ENCODE measurements at places on chromosomes 11 and 22.
A peak's percentile ranks its signal among the peaks of the same experiment; 100 is the strongest.

- DNase-seq: peak; percentile 74
- H3K27ac ChIP-seq: no peak overlapping the region
- peaks cover 87% of the 10 kb centered on the region for H3K27me3 ChIP-seq
- no peaks in the 10 kb centered on the region for H3K36me3 ChIP-seq
These were observed 84.2 kb downstream of the ZNF280B start for GRCh38 chr22:22424210-22424800.

DNA sequence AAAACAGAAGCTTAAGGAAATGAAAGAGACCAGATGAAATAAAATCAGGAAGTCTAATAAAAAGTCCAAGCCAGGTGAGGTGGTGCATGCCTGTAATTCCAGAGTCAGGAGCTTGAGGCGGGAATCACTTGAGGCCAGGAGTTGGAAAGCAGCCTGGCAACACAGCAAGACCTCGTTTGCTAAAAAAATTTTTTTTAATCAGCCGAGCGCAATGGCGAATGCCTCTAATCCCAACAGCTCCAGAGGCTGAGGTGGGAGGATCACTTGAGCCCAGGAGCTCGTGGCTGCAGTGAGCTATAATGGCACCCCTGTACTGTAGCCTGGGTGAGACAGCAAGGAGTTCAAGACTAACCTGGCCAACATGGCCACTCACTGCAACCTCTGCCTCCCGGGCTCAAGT is 8.0 kb downstream of the RAB6A start:
- no peak overlapping the region for H3K27ac ChIP-seq
- H3K27me3 ChIP-seq: no peaks in the 10 kb centered on the region
- H3K4me1 ChIP-seq: no peaks in the 10 kb centered on the region
- peaks cover 10% of the 10 kb centered on the region for H3K36me3 ChIP-seq
- H3K4me3 ChIP-seq: no peak overlapping the region
- DNase-seq: no peak

GRCh38 chr11:120335556-120335907 is 681 bp upstream of the ARHGEF12 start:
- H3K27ac ChIP-seq: peak overlapping the region; percentile 33
- peaks cover 7% of the 10 kb centered on the region for H3K36me3 ChIP-seq
- no peak for DNase-seq
- H3K4me3 ChIP-seq: peak overlapping the region; percentile 81

GRCh38 chr11:1942558-1943260 is 4.4 kb upstream of the MRPL23 start:
- no peaks in the 10 kb centered on the region for H3K27me3 ChIP-seq
- no peaks in the 10 kb centered on the region for H3K36me3 ChIP-seq
- no peak overlapping the region for H3K27ac ChIP-seq
- no peak overlapping the region for H3K4me3 ChIP-seq
- no peaks in the 10 kb centered on the region for H3K4me1 ChIP-seq
- DNase-seq: no peak

DNA sequence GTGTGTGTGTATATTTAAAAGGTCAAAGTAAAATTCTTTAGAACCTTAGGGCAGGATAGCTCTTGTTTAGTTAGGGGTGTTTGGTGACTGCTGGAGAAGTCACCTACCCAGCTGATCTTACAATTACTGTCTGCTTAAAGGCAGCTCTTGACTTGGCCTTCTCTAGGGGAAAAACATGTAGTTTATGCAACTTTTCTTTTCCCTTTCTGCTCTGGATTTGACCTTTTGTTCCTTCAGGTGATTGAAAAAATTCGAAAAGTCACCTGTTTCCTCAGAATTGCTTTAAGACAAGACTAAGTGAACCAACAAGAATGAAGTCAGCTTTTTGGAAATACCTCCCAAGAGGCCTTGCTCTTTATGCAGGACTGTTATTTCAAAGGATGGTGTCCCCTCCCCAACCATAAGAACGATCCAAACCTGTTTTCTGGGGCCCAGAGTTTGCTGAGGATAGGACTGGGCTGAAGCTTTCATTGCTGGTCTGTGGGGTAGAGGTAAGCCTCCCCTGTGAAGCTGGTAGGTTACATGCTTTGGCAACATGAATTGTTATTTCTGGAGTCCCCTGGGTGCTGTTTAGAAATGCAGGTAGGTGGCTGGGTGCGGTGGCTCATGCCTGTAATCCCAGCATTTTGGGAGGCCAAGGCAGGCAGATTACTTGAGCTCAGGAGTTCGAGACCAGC is 111.2 kb downstream of the PTPRJ start:
- no peak overlapping the region for H3K27ac ChIP-seq
- H3K4me3 ChIP-seq: no peak overlapping the region
- peaks cover 15% of the 10 kb centered on the region for H3K4me1 ChIP-seq
- no peaks in the 10 kb centered on the region for H3K36me3 ChIP-seq
- no peaks in the 10 kb centered on the region for H3K27me3 ChIP-seq
- DNase-seq: no peak

GRCh38 chr22:49267996-49268395 is 559.7 kb downstream of the BRD1 start:
- no peak overlapping the region for H3K27ac ChIP-seq
- H3K27me3 ChIP-seq: no peaks in the 10 kb centered on the region
- DNase-seq: peak; percentile 58
- no peaks in the 10 kb centered on the region for H3K36me3 ChIP-seq
- H3K4me1 ChIP-seq: no peaks in the 10 kb centered on the region

DNA sequence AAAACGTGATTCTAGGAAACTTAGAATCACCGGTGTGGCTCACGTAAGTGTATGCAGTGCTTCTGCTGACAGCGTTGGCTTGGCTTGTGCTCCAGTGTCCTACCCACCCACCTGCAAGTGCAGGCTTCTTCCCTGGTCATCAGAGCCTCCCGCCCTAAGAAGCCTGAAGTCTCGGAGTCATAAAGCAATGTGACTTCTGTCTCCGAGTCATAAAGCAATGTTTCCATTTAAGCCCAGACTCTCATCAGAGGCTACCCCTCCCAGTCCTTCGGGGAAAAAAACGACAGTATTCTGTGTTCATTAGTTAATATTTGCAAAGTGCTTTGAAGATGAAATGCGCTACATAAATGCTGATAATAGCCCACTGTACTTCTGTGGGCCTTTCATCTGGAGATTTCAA is 293.8 kb downstream of the OPCML start:
- DNase-seq: no peak
- no peak overlapping the region for H3K4me3 ChIP-seq
- H3K27ac ChIP-seq: no peak overlapping the region
- no peaks in the 10 kb centered on the region for H3K36me3 ChIP-seq
- no peaks in the 10 kb centered on the region for H3K4me1 ChIP-seq
- no peaks in the 10 kb centered on the region for H3K27me3 ChIP-seq

GRCh38 chr11:36719358-36720107 is 121.5 kb upstream of the RAG2 start:
- H3K27me3 ChIP-seq: no peaks in the 10 kb centered on the region
- no peaks in the 10 kb centered on the region for H3K36me3 ChIP-seq
- H3K4me3 ChIP-seq: no peak overlapping the region
- H3K4me1 ChIP-seq: no peaks in the 10 kb centered on the region

DNA sequence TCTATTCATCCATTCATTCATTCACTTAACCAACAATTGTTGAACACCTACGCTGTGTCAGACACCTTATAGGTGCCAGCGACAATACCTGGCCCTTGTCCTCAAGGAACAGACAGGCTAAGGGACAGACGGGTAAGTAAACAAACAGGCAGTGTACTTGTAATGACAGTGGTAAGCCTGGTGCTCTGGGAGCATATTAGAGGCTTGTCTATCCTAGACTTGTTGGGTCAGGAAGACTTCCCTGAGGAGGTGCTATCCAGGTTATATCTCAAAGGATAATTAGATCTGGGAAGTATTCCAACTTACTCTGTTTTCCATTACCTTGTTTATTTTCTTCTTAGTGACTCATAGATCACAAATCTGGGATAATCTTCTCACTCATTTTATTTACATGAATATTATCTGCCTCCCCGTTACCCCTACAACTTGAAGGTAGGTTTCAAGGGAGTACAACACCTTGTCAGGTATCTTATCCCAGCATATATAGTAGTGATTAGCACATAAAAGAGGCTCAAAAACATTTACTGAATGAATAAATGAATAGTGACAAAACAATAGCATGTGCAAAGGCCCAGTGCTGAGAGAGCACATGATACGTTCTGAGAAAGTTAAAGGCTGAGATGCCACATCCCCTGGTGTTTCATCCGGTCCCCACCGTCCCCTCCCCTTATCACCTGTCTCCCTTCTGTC is 75.3 kb upstream of the NCAM1 start:
- no peak overlapping the region for H3K27ac ChIP-seq
- H3K4me1 ChIP-seq: no peaks in the 10 kb centered on the region
- no peak for DNase-seq
- H3K36me3 ChIP-seq: no peaks in the 10 kb centered on the region
- peaks cover 7% of the 10 kb centered on the region for H3K27me3 ChIP-seq

DNA sequence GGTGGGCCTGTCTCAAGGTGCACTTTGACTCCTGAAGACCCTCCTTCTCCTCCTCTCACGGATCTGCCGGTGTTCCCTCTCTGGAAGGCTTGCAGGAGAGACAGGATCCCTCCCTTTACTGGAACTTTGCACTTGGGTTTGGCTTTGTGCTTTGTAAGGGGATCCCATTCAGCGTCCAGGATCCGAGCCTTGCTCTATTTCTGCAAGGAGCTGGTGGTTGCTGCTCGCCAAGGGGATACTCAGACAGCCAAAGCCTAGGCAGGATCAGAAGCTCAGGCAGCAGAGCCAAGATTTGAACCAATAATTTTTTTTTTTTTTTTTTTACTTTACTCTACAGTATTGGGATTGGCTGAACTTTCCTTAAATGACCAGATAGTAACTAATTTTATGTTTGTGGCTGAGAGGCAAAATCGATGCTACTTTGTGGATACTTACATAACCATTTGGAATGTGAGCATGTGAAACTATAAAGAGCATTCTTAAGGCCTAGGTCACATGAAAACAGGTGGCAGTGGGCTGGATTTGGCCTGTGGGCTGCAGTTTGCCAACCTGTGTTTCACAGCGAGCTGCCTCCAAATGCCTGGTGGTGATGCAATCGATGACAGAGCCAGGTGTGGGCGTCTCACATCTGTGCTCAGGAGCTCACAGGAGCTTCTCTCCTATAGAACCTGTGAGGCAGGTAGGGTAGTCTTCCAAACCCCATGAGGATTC is 25.2 kb downstream of the BCR start:
- no peaks in the 10 kb centered on the region for H3K27me3 ChIP-seq
- H3K27ac ChIP-seq: no peak overlapping the region
- no peak overlapping the region for H3K4me3 ChIP-seq
- H3K4me1 ChIP-seq: peaks cover 16% of the 10 kb centered on the region

- H3K4me1 ChIP-seq: no peaks in the 10 kb centered on the region
- no peaks in the 10 kb centered on the region for H3K27me3 ChIP-seq
- DNase-seq: no peak
- H3K4me3 ChIP-seq: no peak overlapping the region
- no peaks in the 10 kb centered on the region for H3K36me3 ChIP-seq
These were observed 50.4 kb downstream of the GDPD4 start for GRCh38 chr11:77250881-77251640.

DNA sequence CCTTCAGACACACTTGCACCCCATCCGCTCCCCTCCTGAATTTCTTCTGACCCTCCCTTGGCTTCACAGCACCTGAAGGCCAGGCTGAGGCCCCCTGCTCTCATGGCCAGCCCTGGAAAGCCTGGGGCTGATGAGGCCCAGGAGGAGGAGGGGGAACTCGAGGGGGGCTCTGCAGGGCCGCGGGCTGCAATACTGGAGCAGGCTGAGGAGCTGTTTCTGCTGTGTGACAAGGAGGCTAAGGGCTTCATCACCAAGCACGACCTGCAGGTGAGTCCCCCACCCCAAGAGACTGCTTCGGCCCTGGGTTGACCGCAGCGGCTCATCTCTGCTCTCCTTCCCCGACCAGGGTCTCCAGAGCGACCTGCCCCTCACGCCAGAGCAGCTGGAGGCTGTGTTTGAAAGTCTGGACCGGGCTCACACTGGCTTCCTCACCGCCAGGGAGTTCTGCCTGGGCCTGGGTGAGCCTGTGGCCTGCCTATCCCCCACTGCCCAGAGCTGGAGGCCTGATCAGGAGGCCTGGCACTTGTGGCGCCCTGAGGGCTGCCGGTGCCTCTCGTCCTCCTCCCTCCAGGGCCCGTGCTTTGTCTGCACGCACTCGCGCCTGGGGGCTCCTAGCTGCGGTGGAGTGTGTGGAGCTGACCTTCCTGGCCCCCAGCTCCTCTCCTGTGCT is 922 bp downstream of the CRACR2B start:
- peak; percentile 70 for DNase-seq
- H3K27ac ChIP-seq: peak overlapping the region; percentile 49
- H3K4me3 ChIP-seq: no peak overlapping the region
- peaks cover 18% of the 10 kb centered on the region for H3K4me1 ChIP-seq
- H3K27me3 ChIP-seq: peaks cover 66% of the 10 kb centered on the region

- H3K4me3 ChIP-seq: peak overlapping the region; percentile 100
- peaks cover 22% of the 10 kb centered on the region for H3K4me1 ChIP-seq
- peak overlapping the region; percentile 98 for H3K27ac ChIP-seq
- no peaks in the 10 kb centered on the region for H3K27me3 ChIP-seq
These were observed 690 bp downstream of the CSNK1E start for GRCh38 chr22:38316364-38317121.

- no peak overlapping the region for H3K27ac ChIP-seq
- no peak overlapping the region for H3K4me3 ChIP-seq
- no peak for DNase-seq
- H3K36me3 ChIP-seq: no peaks in the 10 kb centered on the region
These were observed 4.4 kb downstream of the CACNA1I start for GRCh38 chr22:39574779-39575551.

GRCh38 chr11:133945087-133945974 is 11.4 kb downstream of the IGSF9B start:
- no peak overlapping the region for H3K27ac ChIP-seq
- peak; percentile 60 for DNase-seq
- H3K4me3 ChIP-seq: no peak overlapping the region
- H3K27me3 ChIP-seq: no peaks in the 10 kb centered on the region

GRCh38 chr11:3134651-3135480 is 30.2 kb downstream of the OSBPL5 start:
- DNase-seq: peak; percentile 42
- H3K27ac ChIP-seq: no peak overlapping the region
- H3K4me3 ChIP-seq: no peak overlapping the region
- H3K27me3 ChIP-seq: peaks cover 33% of the 10 kb centered on the region

DNA sequence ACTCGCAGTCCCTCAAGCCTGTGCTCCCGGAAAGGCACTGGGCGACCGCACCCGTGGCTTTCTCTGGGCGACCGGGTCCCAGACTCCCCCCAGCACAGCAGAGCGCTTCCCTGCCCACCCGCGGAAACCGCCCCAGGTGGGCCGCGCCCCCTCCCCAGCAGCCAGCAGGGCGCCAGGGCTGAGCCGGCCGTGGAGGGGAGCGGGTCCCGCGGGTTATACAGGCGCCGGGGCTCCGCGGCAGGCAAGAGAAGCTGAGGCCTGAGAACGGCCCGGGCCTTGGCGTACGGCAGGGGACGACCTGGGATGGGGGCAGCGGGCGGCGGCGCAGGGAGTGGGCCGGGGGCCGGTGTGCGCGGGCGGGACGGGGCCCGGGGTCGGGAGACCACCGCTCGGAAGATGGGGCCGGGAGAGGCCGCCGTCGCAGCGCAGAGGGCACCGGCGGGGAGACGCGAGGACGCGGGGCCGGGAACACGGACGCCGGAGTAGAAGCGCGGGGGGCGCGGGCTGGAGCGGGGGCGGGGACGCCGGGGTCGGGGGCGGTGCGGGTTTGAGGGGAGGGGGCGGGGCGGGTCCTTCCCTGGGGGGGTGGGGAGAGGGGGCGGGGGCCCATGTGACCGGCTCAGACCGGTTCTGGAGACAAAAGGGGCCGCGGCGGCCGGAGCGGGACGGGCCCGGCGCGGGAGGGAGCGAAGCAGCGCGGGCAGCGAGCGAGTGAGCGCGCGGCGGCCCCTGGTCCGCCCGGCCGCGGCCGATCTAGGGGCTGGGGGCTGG is at the start of gene MDK:
TSS of gene MDK (plus strand) at position 622 of the 771 bp plus-strand sequence. CDS start 389 bp downstream, outside the sequence.
- peaks cover 3% of the 10 kb centered on the region for H3K4me1 ChIP-seq
- peak; percentile 90 for DNase-seq
- peak within 1 kb of the TSS; percentile 88 for H3K4me3 ChIP-seq
- peaks cover 19% of the 10 kb centered on the region for H3K27me3 ChIP-seq
- H3K36me3 ChIP-seq: peaks cover 29% of the 10 kb centered on the region

- no peak overlapping the region for H3K4me3 ChIP-seq
- DNase-seq: no peak
- H3K4me1 ChIP-seq: peaks cover 22% of the 10 kb centered on the region
- H3K36me3 ChIP-seq: peaks cover 19% of the 10 kb centered on the region
- no peak overlapping the region for H3K27ac ChIP-seq
These were observed 106.9 kb upstream of the SORL1-AS1 start for GRCh38 chr11:121559606-121560200.
